ENCODE measurements at places on chromosomes 5 and 9.

GRCh38 chr5:147968855-147969254 lies 62.5 kb upstream of the C5orf46 start:
- no peak for DNase-seq

- DNase-seq: no peak
Measured at GRCh38 chr5:78660401-78660800, 11.8 kb upstream of the LHFPL2 start.

GRCh38 chr9:75071530-75072122 lies 16.3 kb downstream of the NMRK1 start:
- peak; percentile 66 for DNase-seq

DNA sequence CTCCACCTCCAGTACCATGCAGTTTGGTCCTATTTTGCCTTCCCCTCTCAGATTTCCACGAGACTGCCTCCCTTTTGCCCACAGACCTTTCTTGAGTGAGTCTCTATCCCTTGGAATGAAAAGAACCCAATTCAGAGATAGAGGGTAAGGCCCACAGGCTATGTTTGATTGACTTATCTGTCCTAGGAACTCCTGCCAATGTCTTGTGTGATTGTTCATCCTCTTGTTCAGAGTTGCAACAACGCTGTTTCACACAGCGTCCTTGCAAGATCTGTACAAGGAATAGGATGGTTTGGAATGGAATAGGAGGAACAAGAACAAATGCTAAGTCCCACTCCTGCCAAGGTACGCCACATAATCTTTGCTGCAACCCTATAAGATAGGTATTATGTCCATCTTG lies 142.2 kb upstream of the ABCA1 start:
- DNase-seq: no peak

DNA sequence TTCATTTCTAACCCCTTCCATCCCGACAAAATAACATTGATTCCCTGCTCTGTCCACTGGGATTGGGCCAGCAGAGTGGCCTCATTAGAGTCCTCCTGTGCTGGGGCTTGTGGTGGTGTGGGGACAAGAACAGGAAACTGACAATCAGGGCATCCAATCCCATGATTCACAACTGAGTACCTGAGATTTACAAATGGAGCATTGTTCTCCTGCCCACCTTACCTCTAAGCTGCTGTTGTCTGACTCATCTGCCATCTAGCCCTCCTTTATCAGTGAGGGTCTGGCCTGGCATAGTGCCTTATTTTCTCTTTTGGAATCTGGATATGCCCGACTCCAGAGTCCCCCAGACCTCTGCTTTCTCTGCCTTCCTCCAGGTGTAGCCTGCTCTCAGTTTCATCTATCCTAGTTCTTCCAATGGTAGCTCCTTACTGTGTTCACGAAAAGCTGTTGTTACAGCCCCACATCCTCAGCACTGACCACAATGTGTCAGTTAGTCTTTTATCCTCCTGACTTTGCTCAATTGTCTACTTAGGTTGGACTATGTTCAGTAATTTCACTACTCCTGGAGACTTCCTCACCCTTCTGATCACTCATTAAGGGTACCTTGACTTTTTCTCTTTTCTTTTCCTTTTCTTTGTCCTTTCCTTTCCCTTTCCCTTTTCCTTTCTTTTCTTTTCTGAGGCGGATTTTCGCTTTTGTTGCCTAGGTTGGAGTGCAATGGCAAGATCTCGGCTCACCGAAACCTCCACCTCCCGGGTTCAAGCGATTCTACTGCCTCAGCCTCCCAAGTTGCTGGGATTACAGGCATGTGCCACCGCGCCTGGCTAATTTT lies 13.4 kb downstream of the WNT8A start:
- no peak for DNase-seq

- DNase-seq: no peak
Measured at GRCh38 chr5:147565524-147565923, 55.7 kb upstream of the DPYSL3 start.

DNA sequence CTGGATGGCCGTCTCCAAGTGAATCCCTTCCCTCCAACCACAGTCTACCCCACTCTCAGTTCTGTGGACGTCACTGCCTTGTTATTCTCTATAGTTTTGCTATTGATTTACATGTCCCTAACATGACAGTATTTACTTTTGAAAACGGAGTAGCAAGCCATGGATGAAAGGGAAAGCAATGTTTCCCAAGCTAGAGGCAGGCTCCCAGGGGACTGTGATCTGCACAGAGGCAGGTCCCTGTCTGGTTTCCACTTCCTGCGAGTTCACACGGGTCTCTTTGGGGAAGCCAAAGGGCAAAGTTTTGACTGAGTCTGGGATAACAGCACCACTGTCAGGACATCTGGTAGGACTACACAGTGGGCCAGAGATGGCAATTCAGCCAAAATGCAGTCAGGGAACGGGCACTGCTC lies 12.7 kb downstream of the C9orf153 start:
- DNase-seq: no peak

- DNase-seq: no peak
Measured at GRCh38 chr9:1726993-1727759, 288.0 kb upstream of the SMARCA2 start.

GRCh38 chr5:147483961-147484707 lies 25.7 kb downstream of the DPYSL3 start:
- no peak for DNase-seq

GRCh38 chr9:12464910-12465512 lies 228.2 kb upstream of the TYRP1 start:
- DNase-seq: no peak

DNA sequence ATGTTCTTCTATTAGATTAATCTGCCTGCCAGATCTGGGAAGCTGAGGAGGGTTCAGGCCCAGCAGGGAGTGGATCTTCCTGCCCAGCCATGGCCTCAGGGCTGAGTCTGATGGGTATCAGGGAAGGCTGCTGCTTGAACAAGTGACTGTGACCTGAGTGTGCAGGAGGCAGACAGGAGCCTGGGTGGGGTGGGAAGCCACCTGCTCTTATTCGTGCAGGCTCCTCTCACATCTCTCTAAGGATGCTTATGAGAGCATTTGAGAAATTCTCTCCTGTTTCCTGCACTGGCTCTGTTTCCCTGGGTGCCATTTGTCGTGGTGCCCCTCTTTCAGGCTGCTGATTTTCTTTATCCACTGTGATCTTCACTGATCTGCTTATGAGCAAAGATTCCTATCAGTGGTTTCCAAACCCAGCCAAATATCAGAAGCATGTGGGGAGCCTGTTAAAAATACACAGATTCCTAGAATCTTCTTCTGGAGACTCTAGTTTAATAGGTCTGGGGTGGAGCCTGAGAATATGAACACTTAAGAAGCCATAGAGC lies 2.1 kb downstream of the RGS3 start:
- no peak for DNase-seq

DNA sequence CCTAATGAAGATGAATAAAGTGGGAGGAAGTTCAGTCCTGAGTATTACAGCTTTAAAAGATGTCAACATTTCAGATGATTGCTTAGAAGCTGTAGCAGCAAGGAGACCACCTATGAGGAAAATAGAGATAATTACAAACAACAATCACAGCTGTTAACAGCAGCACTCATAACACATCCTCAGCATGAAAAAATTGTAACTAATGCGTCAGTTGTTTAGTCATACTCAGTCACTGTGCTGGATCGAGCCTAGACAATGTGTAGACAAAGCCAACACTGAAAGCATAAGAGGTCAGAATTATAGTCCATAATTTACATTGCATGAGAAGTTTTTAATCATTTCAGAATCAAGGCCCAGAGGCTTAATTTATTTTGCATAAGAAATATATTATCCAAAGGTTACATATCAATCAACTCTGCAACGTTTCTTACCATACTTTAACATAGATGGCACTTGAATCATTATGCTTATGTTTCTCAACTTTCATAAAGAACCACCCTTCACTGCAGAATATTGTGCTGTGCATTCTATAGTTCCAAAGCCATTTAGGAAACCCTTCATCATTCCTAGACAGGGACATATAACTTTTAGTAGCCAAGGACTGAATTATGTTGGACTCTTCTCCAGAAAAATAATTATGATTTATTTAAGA lies 60.2 kb upstream of the HAPLN1 start:
- DNase-seq: no peak

DNA sequence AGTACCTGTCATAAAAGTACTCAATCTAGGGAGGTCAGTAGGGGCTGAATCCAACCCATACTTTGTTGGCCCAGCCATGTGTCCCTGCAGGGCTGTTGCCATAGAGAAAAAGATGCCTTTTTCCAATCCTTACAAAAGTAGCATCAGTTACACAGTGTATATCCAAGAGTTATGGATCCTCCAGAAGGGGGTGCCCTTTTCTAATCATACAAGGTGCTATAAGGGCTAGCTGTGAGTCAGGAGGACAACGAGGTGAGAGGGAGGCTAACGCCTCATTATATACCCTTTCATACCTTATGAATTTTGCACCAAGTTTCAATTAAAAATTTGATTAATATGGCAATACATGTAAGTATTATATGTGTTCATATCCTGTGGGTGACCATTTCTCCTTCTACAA lies 4.8 kb downstream of the KIAA0825 start:
- no peak for DNase-seq

- no peak for DNase-seq
Measured at GRCh38 chr9:134318941-134319305, 7.3 kb upstream of the RXRA start.

DNA sequence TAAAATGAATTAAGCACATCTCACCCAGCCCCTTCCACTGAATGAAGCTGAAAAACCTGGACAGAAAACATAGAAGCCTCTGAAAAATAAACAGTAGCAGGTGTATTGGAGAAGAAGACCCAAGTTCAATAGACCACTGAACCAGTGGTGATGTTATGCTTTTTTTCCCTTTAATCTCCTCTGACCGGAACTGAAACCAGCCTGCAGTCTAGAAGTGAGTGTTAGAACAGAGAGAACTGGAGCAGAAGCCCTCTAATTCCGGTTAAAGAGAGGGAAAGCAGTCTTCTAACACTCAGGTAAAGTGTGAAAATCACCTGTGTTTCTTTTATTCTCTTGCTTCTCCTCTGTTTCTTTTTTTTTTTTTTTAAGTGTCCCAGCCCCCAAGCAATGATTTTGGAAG lies 83.5 kb upstream of the CCL21 start:
- no peak for DNase-seq

- no peak for DNase-seq
Measured at GRCh38 chr5:56984445-56984844, 32.5 kb upstream of the MIER3 start.

- no peak for DNase-seq
Measured at GRCh38 chr5:154162539-154163151, 27.9 kb upstream of the GALNT10 start.

DNA sequence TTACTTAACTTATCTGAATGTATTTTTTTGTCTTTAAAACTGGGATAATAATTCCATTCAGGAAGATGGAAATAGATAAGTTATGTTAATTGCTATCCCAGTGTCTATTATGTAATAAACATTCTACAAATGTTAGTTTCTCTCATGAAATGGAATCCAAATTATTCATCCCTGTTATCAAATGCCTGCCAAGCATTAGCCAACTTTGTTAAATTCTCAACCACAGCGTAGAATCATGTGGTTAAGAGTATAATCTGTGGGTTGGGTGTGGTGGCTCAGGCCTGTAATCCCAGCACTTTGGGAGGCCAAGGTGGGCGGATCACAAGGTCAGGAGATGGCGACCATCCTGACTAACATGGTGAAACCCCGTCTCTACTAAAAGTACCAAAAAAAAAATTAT lies 912.9 kb upstream of the SEMA6A start:
- no peak for DNase-seq

DNA sequence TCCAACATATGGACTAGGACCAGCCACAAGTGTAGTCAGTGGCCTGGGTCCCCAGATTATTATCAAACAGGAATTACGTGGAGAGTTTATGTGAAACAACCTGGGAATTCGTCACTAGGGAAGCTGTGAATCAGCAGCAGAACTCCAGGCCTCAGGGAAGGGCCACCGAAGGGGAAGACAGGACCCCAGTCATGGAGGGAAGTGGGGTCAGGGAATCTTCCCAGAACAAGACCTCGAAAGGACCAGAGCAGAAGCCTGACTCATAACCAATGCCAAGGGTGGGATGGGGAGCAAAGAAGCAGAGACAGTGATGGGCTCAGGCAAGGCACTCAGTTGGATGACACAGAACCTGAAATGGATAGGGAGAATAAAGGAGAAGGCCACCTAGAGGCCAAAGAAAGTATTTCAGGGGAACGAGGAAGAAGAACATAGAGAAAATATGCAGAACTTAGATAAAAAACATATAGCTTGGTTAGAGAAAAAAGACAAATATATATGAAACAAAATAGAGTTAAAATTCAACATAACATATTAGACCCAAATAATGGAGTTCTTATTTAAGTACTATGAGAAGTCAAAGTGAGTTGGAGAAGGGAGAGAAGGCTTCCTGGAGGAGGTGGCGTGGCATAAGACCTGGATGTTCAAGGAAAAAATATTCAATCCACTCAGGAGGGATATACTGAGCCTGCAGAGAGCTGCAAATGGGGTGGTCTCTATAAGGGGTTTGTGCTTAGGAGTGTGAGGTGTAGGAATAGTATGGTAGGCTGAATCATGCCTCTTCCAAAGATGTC lies 66.7 kb upstream of the CAST start:
- no peak for DNase-seq

- DNase-seq: no peak
Measured at GRCh38 chr5:84830265-84830664, 445.6 kb upstream of the EDIL3 start.

- no peak for DNase-seq
Measured at GRCh38 chr9:114634387-114634786, 23.2 kb downstream of the TEX53 start.

DNA sequence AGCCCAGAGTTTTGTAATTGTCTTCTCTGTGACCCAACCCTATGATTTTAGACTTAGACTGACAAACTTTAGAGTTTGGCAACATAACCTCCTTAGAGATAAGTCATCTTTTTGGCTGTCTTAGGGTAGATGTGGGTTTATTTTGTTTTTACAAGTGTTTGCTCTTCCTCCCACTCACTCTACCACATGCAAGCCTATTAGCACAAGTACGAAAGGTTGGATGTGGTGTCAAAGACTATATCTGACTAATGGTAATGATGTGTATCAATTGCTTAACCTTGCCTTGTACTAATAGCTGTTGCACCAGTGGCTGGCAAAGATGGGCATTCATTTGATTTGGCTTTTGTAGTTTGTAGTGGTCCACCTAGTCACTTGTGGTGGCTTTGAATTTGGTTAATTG lies 46.5 kb downstream of the SLC25A46 start:
- no peak for DNase-seq

DNA sequence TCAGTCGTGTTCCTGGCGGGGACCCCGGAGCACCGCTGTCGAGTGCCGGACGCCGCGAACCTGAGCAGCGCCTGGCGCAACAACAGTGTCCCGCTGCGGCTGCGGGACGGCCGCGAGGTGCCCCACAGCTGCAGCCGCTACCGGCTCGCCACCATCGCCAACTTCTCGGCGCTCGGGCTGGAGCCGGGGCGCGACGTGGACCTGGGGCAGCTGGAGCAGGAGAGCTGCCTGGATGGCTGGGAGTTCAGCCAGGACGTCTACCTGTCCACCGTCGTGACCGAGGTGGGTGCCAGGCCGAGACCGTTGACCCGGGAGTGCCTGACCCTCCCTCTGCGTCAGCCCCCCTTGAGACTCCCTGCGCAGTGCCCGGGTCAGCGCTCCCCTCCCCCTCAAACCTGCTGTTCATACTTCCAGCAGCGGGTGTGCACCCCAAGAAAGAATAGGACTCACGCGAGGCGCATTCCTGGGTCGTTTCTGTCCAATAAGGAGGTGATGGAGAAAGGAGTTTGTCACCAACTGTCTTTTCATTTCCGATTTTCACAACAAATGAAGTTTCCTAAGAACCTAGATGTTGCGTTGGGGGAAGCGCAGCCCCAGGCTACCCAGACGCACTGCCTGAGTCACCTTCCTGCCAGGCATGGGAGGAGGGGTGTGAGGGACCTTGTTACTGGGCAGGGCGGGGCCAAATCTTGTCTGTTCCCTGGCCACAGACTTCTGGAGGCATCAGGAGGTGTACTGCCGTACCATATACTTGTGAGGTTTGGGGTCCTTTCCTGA lies 722 bp downstream of the SLC22A4 start:
- peak; percentile 79 for DNase-seq

GRCh38 chr5:58299256-58299655 lies 160.6 kb downstream of the PLK2 start:
- DNase-seq: no peak

Data from stimulated activated CD4-positive, alpha-beta T cell treated with anti-CD3 and anti-CD28 coated beads, Interleukin-2, amount 100 ng/mL, for 24 hours (primary cell).